ENCODE measurements at places on chromosomes 1 and 21. TPM values are rescaled to one million over a fixed set of nuclear protein-coding genes. Genes with fewer than 3 reads are reported as not detected.

Gene SLFNL1
- polyA plus RNA-seq: 0.01 TPM

Gene ZYG11B
- polyA plus RNA-seq: 30.2 TPM

Gene IFNLR1
- not detected for polyA plus RNA-seq

Gene B3GALT2
- polyA plus RNA-seq: 4.3 TPM

Gene SUSD4
- polyA plus RNA-seq: 0.33 TPM

Gene CAPN9
- not detected for polyA plus RNA-seq

Gene LCE1A
- not detected for polyA plus RNA-seq

Gene GNAT2
- 0.22 TPM for polyA plus RNA-seq

Gene RGS1
- polyA plus RNA-seq: 3.6 TPM

Gene TNFRSF18
- not detected for polyA plus RNA-seq

Gene PLA2G2C
- polyA plus RNA-seq: not detected

Gene ANXA9
- 0.03 TPM for polyA plus RNA-seq

Gene DIO1
- not detected for polyA plus RNA-seq

Gene FCRL1
- polyA plus RNA-seq: not detected

Gene OR6N1
- not detected for polyA plus RNA-seq

Gene S100A9
- not detected for polyA plus RNA-seq

Gene PRDM15
- polyA plus RNA-seq: 2.3 TPM

Gene FCGR3B
- not detected for polyA plus RNA-seq

Gene THEMIS2
- polyA plus RNA-seq: 4.0 TPM

Gene NECTIN4
- 0.07 TPM for polyA plus RNA-seq

Gene OR2AK2
- not detected for polyA plus RNA-seq

Gene FAM72B
- polyA plus RNA-seq: 1.0 TPM

Gene RORC
- polyA plus RNA-seq: not detected

Gene C21orf58
- 2.3 TPM for polyA plus RNA-seq

Gene NCAM2
- 4.1 TPM for polyA plus RNA-seq

Gene FCN3
- not detected for polyA plus RNA-seq

Gene TEKT2
- polyA plus RNA-seq: 0.09 TPM

Gene FAM163A
- polyA plus RNA-seq: not detected

Gene GPBP1L1
- 61.7 TPM for polyA plus RNA-seq

Gene MRAP
- not detected for polyA plus RNA-seq

Gene OR14K1
- not detected for polyA plus RNA-seq

Gene KDF1
- not detected for polyA plus RNA-seq

Gene PRRX1
- polyA plus RNA-seq: 264 TPM

Gene NR1I3
- not detected for polyA plus RNA-seq

Gene CELA3A
- polyA plus RNA-seq: not detected

Gene SDC3
- 13.7 TPM for polyA plus RNA-seq

Gene C1QC
- polyA plus RNA-seq: not detected

Gene COL8A2
- 2.9 TPM for polyA plus RNA-seq

Gene SYPL2
- 1.9 TPM for polyA plus RNA-seq
